HFFc6 (cell line): ENCODE measurements at places on chromosomes 13 and 19.

DNA sequence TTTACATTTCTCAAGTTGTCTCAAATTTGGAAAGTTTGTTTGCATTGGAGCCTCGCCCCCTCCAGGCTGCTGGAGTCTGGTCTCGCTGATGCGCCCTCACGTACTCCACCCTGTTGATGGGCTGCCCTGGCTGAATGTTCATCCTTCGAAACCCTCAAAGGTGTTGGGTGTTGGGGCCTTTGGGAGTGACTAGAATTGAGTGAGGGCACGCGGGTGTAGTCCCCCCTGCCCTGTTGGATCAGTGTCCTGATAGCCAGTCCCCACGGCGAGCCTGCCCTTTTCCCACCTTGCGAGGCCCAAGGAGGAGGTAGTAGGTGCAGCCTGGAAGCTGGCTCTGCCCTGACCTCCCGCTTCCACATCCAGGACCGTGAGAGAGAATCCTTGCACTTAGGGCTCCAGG lies 14.8 kb downstream of the TFDP1 start:
- DNase-seq, result no peak

DNA sequence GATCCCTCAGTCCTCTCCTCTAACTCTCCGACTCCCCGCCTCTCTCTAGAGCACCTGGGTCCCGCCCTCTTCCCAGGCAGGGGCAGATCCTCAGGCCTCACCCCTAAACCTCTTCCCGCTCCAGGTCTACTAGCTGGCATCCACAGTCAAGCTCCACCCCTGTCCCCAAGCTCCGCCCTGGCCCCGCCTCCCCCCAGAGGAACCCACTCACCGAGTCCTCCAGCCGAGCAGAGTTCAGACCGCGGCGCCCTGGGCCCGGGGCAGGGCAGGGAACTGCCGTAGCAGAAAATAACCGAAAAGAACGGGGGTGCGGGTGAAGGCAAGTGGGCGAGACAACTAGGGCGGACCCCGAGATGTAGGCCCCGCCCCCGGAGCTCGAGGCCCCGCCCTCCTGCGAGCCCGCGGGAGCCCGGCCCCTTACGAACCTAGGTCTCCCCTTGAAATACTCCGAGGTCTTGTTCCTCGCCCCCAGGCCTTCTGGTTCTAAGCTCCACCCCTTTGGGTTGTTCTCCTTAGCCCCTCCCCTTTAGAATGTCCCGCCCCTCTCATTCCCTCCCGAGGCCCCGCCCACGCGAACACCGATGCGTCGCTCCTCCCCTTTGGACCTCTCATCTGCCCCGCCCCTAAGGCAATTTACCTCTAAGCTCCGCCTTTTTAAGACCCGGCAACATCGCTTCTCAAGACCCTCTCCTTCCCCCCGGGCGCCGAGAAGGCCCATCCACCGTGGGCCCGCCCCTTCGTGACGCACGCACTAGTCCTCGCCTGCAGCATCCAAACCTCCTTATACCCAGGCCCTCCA lies at the start of gene GGN:
GGN (minus strand) TSS at position 485 of the 799 bp plus-strand sequence. CDS start 773 bp downstream, outside the sequence.
- peak; percentile 90 for DNase-seq

DNA sequence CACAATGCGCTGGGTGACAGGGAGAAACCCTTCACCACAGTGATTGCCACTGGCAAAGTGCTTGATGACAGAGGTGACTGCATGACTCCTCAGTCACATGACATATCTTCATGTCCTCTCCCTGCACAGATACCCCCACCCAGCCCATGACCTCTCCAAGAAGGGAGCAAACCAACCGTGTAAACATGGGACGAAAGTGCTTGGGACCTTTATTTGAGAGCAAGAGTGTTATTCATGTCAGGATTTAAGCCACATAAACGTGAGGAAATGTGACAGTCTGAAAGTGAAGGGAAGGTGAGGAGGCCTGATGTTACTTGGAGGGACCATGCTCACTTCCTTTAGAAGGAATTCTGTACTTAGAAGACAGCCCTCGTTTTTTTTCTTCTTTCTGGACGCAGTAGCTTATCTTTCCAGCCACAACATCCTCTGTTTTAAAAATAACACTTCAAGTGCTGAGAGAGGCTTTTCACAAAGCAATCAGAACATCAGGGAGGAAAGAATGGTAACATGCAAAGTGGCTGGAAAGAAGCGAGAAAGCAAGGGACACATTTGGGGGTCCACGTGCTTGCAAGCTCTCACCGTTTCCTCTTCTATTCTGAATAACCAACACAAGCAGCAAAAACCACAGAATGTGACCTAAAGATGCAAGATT lies 35.6 kb downstream of the EPS15L1 start:
- DNase-seq, result no peak

- peak; percentile 96 for DNase-seq
Measured at GRCh38 chr19:46975925-46976782, 43.5 kb upstream of the NPAS1 start.

- no peak for DNase-seq
Measured at GRCh38 chr13:111335298-111335697, 14.9 kb downstream of the TEX29 start.

DNA sequence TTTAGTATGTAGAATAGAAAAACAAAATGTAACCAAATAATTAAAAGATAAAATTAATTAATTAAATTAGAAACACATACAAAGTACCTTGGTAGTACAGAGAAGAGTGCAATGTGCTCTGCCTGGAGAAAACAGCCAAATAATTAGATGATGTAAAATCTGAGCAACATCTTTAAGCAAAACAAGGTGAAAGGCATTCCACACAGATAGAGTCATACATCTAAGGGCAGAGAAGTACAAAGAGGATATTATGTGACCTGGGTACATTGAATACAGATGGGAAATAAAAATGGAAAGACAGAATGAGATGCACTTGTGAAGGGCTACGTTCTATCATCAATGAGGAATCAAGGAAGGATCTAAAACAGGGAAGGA lies 25.2 kb upstream of the FNDC3A start:
- DNase-seq, result no peak

DNA sequence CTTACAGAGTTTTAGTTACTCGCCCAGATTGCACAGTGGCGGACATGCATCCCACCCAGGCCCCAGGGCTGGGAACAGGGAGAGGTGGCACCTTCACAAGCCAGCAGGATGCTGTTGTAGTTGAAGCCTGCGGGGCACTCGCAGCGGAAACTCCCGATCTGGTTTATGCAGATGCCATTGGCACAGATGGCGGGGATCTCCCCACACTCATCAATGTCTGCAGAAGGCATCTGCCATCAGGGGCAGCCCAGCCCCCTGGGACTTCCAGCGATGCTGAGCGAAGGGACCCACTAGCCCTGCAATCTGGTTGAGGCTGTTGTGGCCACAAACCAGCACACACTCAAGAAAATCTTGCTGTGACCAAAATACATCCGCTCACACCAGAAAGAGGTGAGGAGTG lies 44.6 kb downstream of the CCL25 start:
- no peak for DNase-seq

GRCh38 chr13:75423946-75424345 lies 58.0 kb downstream of the TBC1D4 start:
- no peak for DNase-seq

DNA sequence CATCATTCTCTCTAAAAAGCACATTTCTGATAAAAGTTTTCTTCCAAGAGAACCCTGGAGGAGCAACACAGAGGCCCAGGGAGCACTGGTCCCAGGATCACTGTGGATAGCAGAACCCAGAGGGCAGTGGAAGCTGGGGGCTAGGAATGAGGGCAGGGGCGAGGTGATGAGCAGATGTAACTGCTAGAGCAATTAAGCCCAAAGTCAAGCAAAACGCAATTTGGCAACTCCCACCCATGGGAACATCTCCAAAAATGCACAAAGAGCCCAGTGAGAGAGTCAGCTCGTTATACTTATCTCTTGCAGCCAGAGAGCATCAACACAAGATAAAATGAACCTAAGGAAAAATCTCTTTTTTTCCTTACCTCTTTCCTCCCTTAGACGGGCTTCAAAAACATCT lies 284.2 kb downstream of the TBC1D4 start:
- no peak for DNase-seq

GRCh38 chr19:17402982-17403855 lies 2.2 kb downstream of the BST2 start:
- DNase-seq, result no peak

- no peak for DNase-seq
Measured at GRCh38 chr19:39647918-39648317, 7.8 kb upstream of the LGALS16 start.

GRCh38 chr13:95540888-95541287 lies 11.6 kb upstream of the CLDN10 start:
- no peak for DNase-seq

DNA sequence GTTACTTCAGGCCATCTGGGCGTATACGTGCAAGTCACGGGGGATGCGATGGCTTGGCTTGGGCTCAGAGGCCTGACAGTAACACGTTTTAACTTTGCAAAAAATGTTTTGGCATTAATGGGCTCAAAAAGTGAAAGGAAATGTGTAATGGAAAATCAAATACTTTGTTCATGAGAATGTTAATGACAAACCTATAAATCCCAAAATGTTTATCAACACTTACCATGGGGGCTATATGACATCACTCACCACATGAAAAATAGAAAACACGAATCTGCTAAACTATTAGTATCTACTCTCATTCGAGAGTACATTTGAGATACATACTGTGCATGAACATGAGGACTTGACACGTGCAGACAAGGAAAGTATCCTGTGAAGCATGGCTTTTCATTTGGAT lies 91.7 kb downstream of the FAM216B start:
- DNase-seq, result no peak

- no peak for DNase-seq
Measured at GRCh38 chr13:112065867-112066623, 904 bp upstream of the SOX1 start.

GRCh38 chr19:10927730-10928562 lies 493 bp downstream of the YIPF2 start:
- peak; percentile 25 for DNase-seq

DNA sequence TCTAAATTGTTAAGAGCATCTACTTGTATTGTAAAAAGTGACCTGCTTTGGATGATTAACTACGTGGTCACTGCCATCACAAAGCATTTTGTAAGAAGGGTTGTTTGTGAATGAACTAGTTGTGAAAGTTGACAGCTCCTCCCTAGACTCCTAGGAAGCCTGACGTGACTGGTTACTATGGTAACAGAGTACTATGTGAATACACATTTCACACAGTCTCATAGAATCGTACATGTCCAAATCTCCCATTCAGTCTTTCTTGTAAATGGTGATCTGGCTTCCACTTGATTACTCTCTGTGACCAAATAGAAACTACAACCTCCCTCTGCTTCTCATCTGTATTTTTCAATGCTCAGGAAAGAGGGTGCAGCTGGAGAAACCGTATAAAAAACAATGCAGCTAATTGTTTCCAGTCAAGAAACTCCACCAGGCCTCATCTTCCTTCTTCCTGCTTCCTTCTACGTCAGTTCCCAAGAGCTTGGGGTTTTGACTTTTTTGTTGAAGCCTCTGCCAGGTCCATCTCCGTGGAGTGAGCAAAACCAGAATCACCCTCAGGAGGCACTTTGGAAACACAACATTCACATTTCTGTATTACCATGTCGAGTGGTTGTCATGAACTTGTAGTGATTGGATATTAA lies 83.4 kb downstream of the GPC6 start:
- DNase-seq, result peak; percentile 10

DNA sequence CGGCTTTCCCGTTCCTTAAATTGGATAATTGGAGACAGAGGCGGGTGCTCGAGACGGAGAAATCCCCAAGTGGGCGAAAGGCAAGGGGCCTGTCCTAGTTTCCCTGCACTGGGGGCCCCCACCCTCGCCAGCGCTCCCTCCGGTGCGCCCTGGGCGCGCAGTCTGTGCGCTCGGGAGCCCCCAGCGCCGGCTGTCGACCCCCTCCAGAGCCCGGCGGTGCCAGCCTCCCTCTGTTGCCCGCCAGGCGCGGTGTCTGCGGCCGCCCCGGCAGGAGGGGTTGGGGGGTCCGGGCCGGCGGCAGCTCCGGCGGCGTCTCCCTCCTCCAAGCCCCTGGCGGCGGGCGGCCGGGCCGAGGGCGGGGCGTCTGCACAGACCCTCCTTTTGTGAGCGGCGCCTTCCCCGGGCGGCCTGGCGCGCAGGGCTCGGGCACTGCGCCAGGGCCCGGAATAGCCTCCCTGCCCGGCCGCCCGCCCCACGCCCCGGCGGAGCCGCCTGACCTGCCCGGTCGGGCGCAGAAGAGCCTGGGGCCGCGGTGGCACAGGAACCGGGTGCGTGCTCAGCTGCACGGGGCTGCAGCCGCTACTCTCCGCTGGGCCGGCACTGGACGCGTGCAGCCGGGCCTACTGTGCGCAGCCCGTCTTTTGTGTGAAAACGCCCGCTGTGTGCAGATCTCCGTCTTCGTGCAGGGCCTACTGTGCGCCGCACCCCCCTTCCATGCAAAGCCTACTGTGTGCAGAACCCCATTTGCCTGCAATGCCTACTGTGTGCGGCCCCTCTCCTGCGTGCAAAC lies 13.2 kb downstream of the GADD45B start:
- DNase-seq, result peak; percentile 21

GRCh38 chr19:38247126-38247525 lies 9.0 kb downstream of the PPP1R14A start:
- no peak for DNase-seq

DNA sequence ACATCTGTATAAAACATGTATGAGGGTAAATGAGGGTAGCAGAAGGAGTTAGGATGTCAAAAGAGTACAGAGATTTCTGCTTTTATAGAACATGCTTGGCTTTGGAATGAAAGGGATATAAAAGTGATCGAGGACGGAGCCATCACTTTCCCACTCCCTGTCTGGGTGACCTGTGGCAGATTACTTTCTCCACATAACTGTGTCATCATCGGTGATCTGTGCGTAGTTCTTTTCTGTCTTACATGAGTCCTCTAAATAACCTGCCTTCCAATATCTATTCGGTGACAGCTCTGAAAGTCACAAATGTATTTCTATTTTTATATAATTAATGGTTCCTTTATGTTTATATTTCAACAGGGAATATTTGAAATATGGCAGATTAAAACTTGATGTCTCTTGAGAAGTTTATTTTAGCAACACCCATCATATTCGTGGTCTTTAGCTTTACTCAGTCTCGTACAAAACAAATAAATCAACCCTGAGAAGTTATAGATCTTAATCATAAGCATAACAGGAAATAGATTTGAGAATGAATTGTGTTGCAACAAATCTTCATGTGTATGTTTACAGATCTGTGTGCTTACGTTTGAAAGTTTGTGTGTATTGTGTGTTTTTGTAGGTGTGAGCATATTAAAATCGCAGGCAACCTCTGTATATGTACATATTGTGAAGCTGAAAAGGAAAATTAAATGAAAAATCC lies 1094.3 kb downstream of the EFNB2 start:
- no peak for DNase-seq

DNA sequence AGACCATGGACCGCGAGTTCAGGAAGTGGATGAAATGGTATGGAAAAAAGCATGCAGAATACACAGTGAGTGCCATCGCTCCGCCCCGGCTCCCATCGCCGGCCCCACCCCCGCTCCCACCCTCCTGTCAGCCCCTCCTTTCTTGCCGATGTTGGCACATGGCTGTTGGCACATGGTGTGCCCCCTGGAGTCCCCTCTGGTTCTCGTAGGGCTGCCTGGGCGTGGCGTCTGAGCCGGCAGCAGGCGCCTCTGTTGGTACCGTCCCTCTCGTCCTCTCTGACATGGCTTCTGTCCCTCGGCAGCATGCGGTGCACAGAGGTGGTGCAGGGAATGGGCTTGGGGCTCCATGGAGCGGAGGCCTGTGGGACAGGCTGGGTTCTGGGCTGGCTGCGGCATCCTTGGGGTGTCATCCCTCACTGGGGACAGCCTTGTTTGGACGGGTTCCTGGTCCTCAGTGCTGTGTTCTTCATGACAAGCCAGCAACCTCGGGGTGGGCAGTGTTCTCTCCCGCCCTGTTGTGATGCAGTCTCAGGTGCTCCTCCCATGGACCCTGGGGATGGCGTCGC lies 30.9 kb downstream of the DOT1L start:
- DNase-seq, result no peak
